ENCODE measurements at places on chromosomes 12 and 14.

DNA sequence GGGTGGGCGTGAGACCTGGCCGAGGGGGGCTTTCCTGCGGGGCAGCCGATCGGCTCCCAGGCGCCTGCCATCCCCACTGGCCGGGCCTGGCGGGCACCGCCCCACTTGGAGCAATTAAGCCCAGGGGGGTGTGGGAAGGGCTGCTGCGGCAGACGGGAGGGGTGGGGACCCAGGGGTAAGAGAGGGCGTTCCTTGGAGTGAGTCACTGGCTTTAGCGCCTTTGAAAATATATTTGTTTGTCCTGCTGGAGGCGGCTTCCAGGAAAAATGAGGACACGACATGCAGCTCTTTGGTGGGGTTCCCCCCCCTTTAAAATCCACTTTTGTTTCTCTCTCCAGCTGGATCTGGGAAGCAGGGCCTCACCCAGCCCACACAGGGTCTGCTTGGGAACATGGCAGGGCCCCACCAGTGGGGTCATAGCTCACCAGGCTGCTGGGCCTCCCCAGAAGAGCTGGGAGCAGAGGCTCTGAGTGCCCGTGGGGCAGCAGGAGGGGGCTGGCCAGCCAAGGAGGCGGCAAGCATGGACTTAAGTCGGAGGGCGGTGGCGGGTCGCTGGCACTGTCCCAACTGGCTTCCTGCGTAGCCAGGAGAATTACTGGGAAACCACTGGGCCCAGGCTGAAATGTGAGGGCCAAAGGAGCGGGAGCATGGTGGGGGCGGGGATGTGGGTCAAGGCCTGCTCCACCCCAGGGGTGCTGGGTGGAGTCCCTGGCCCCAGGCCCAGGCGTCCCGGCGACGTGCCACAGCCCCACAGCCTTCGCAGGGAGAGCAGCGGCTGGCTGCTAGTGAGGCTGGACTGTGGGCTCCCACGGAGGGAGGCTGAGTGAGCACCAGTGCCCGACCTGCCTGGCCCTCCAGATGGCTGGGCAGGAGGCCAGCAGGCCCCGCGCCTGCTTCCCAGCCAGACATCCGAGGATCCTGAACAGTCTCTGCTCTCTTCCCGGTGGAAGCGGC, 128.0 kb downstream of the RFLNA start:
- no peak for DNase-seq

DNA sequence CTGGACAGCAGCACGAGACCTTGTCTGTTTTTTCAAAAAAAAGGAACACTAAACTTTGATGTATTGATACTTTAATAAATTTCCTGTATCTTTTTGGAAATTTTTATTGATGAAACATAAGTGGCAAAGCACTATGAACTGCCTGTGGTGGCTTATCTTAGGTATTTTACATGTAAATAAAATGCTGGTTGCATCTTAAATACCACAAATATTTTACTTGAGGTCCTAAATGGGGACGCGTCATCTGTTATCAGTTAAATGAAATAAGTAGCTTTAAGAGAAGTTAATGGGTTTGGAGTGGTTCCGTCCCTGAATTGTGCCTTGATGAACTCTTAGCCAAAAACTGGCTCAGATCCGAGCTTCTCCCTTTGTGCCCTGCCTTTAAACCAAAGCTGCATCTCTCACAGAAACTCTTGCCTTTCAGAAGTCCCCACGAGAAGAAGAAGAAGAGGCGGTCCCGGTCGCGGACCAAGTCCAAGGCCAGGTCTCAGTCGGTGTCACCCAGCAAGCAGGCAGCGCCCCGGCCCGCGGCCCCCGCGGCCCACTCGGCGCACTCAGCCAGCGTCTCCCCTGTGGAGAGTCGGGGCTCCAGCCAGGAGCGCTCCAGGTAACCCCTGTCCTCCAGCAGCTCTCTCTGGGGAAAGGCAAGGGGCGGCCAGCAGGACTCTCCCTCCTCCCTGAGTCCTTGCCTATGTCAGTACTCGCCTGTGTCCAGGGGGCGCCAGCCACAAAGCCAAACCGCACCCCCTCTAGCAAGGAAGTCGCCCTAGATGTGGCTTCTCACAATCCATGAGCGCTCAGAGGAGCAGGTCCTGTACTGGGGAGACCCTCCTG, 31.2 kb upstream of the MMP17 start:
- no peak for DNase-seq

DNA sequence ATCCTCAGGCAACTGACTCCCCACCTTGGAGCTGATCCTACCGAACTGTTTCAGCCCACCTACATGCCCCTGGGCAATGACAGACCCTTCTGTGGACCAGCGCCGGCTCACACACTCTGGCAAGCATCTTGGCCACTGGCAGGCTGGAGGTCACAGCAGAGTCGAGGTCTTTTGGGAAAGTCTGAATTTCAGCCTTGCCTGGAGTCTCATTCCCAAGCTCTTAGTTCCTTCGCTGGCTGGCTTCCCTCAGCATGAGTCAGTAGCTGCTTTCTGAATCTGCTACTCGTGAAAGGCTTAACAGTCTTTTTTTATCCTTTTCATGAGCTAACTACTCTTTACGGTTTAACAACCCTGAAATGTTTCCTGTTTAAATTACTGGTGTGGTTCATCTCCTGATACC, 44.5 kb downstream of the ASCL4 start:
- DNase-seq: no peak

DNA sequence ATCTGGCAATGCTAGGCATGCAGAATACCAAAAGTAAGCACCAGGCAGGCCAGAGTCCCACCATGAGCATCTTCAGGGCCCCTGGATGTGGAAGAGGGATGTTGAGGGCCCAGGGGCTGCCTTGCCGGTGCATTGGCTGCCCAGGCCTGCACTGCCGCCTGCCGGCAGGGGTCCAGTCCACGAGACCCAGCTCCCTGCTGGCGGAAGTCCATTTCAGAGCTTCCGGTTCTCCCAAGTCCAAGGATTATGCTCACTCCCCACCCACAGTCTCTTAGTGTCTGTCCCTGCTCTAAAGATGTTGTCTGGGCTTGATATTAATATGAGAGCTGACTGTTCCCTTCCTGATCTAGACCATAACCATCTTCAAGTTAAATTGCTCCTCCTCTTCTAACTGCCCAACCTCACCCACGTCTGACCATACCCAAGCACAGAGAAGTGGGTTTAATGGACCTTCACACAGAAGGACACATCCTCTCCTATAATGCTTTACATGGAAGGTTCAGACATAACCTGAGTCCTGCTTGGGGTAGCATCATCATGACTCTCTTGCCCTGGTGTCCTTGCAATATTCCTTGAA, 117.4 kb downstream of the DAD1 start:
- peak; percentile 32 for DNase-seq

DNA sequence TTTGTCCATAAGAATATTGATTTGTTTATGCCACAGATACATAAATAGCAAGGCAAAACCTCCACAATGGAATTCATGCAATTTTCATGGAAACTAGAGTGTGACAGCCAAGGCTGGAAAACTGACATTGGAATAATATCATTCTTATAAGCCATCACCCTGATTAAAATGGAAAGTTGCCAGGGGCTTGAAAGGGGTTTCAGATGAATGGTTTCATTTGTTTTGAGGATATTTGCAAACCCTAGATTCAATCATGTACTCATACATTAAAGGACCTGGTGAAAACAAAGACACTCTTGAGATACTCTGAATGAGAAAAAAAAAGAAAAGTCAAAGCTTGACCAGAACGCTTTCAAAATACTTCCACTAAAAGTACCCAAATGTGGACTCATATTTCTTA, 205.7 kb downstream of the DIO2 start:
- DNase-seq: no peak

GRCh38 chr12:43112101-43112920, 439.7 kb downstream of the ADAMTS20 start:
- DNase-seq: no peak

GRCh38 chr12:43812057-43812456, 5.9 kb upstream of the TWF1 start:
- DNase-seq: no peak

GRCh38 chr12:124397807-124398577, 103.1 kb downstream of the RFLNA start:
- DNase-seq: no peak

GRCh38 chr14:28751467-28752058, 15.0 kb upstream of the FOXG1 start:
- DNase-seq: peak; percentile 76

DNA sequence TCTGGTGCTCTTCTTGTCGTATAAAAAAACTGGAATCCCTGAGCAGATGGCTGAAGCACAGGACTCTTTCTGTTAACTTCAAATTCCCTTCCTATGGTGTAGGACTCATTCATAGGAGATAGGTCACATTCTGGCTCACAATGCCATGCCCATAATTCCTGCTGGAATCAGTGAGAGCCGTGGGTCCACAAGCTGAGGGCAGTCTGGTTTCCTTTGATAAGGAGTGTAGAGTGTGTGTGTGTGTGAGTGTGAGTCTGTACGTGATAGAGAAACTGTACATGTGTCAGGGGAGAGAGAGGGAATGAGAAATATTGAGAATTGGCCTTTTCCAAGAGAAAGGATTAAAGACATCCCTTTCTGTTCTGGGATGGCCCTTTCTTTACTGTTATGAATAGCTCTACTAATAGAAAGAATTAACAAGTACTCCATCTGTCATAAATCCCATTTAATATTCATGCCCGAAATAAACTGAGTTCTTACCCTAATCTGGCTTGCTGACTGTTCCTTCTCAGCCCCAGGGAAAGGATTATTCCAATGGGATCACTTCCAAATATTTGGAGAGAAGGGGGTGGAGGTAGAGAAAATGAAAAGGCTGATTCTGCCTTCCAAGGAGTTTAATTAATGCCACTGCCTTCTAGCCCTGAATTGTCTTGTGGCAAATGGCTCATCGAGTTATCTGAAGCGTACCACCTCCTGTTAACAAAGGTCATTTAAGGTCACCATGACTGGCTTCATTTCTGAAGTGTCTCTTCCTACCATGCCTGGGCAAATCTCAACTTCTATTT, 79.0 kb downstream of the TMX1 start:
- peak; percentile 18 for DNase-seq

GRCh38 chr14:34629657-34630529, at the start of gene SNX6:
SNX6 (minus strand) TSS chr14:34630148; CDS start chr14:34630116, 32 bp downstream.
- peak; percentile 67 for DNase-seq

GRCh38 chr12:123278101-123278627, 6.5 kb upstream of the CDK2AP1 start:
- no peak for DNase-seq

GRCh38 chr12:128968668-128969067, 115.4 kb downstream of the GLT1D1 start:
- no peak for DNase-seq

DNA sequence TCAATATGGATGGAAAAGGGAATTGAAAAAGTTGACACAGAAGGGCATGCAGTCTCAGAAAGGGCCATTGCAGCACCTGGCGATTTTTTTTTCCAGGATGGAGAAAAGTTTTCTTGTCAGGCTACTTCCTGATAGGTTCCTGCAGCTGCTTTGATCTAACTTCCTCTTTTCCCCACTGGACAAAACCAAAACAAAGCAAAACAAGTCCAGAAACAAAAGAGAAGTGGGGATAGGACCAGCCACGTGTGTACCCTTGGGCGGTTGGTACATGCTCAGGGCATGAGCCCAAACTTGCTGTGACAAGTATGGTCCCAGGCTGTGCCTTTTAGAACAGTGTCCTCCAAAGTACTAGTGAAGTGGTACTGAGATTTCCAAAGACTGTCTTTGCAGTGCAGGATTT, 89.8 kb downstream of the CHST11 start:
- no peak for DNase-seq

- no peak for DNase-seq
These were observed 353.8 kb downstream of the GLT1D1 start for GRCh38 chr12:129207084-129207483.

DNA sequence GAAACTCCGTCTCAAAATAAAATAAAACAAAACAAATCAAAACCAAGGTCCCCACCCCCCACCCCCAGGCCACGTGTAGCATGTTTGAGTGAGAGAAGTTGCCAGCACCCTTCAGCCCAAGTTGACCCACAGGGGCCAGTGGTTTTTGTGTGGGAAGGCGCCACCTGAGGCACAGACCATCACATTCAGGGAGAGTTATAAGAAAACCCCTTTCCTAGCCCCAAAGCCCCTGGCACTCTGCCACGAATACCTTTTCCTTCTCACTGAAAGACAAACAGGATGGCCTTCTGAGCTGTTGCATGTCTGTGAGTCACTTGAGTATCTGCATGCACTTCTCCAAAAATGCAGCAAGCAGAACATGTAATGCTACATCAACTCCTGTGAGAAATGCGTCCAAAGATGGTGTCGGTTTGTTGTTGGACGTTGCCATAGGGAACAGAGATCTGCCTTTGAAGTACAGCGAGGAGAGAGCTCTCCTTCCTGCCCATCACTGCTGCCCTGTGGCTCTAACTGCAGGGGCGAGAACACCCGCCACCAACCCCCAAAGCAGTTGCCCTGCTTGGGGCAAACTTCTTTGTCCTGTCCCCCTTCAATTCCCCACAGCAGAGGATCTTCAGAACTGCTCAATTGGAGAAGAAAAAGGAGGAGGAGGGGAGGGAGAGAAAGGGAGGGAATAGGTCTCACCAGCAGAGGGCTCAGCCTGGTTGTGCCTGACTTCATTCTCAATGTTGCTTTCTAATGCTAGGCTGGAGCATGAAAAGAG, 2.7 kb upstream of the TRAF3 start:
- DNase-seq: peak; percentile 74

DNA sequence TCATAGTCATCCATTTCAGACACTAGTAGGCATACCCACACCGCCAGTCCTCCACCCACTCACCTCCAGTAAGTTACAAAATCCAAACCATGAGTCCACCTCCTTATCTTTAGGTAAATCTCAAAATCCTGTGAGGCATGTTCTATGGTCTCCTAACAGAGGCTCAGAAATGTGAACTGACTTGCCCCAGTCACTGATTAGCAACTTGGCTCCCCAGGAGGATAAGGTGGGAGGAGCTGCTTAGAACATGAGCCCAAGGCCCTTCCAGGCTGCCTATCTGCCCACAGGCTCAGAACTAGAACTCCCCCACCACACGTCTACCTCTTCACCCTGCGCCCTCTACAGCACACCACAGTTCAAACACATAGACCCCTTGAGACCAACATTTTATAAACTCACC, 19.9 kb downstream of the SETD3 start:
- no peak for DNase-seq

- DNase-seq: no peak
These were observed 11.3 kb downstream of the ITGB7 start for GRCh38 chr12:53195516-53196420.

DNA sequence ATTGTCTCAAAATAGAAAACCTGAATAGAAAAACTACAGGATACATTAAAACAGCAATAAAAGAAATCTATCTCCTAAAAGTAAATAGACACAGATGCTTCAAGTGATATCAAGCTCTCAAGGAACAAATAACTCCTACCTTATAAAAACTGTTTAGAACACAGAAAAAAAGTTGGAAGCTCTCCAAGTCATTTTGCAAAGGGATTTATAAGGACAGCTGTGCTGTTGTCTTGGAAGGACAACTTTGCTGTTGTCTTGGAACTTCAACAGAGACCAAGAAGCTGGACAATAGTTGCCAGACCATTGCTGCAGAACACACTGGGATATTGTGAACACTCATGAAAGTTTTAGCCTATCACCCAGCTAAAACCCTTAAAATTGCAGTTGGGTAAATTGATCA, 780.7 kb downstream of the FLRT2 start:
- no peak for DNase-seq

DNA sequence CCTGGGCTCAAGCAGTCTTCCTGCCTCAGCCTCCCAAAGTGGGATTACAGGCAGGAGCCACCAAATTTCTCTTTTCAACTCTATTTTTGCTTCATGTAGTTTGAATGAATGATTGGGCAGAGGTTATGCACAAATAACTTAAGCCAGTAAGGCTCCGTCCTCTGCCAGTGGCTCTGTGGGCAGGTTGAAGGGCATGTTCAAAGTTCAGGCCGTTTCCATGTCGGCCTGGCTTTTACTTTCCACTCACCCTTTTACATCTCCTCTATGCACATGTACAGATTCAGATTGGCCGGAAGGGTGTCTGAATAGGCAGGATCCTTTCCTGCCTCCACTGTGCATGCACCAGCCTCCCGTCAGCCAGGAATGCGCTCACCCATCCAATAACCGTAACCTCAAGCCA, 132.3 kb downstream of the EML1 start:
- no peak for DNase-seq

All from HAP-1 (cell line).